Substantia nigra (tissue), 51 donors: ENCODE measurements at places on chromosomes 12 and 14.

GRCh38 chr14:55103005-55103640, 25.9 kb upstream of the LGALS3 start:
- no peak for DNase-seq

DNA sequence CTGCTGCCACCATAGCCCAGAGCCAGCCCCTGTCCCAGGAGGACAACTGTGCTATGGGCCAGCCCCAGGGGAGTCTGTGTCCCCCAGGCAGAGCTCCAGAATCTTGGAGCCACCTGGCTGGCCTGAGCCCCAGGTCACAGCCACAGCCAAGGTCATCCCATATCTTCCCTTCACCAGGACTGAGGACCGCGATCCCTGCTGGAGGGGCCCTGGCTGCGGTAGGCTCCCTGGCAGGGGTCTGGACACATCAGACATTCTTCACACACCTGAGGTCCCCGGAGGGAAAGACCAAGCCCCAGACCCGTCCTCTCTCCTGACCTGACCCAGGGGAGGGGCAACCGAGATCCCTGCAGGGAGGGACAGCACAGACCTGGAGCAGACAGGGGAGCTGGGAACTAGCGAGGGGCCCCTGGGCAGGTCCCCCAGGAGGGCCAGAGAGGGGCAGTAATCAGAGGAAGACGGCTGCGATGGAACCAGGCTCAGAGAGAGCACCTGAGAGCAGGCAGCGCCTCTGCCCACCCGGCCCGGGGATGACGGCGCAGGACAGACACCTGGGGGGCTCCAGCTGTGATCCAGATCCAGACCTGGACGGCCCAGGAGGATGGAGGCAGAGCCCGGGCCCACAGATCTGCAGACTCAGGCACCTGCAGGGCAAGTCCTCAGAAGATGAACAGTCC, 103.2 kb upstream of the EIF5 start:
- no peak for DNase-seq

- no peak for DNase-seq
Observed at GRCh38 chr12:123033392-123034021, 53.0 kb downstream of the ARL6IP4 start.

DNA sequence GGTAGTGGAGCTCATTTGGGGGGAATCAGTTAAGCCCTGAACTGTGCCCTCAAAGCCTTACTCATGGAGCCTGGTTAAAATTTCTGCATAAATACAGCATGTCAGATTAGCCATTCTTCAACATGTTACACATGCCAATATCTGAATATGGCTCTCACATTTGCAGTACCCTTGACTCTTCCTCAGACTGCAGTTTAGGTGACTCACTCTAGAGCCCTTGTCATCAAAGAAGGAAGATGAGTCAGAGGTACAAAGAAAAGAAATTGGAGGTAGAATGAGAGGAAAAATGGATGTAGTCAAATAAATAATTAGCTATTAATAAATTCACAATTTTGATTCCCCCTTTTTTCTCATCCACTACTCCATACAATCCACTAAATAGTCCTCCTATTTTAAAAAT, 23.6 kb upstream of the OR4K2 start:
- DNase-seq: no peak

GRCh38 chr14:83594874-83595273, 1935.1 kb upstream of the FLRT2 start:
- DNase-seq: no peak

- no peak for DNase-seq
Observed at GRCh38 chr12:124411281-124411878, 116.5 kb downstream of the RFLNA start.

DNA sequence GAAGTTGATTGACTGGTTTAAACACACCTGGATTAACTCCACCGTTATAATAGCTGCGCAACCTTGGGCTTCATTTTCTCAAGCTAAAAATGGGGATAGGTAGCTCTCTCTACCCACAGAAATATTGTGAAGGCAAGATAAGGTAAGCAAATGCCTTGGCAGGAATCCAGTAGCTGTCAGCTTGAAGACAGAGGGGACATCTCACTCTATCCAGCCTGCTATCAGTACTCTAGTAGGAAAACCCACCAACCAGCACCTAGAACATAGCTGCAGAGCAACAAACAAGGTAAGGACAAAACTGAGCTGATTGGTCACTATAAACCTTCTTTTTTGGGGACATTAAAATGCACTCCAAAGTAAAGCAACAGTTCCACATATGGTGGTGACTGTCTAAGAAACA, 7.7 kb downstream of the CSRP2 start:
- no peak for DNase-seq

- peak; percentile 17 for DNase-seq
Observed at GRCh38 chr14:102831163-102831804, 54.0 kb downstream of the TRAF3 start.

- DNase-seq: no peak
Observed at GRCh38 chr12:117580718-117581062, 219.3 kb upstream of the NOS1 start.

DNA sequence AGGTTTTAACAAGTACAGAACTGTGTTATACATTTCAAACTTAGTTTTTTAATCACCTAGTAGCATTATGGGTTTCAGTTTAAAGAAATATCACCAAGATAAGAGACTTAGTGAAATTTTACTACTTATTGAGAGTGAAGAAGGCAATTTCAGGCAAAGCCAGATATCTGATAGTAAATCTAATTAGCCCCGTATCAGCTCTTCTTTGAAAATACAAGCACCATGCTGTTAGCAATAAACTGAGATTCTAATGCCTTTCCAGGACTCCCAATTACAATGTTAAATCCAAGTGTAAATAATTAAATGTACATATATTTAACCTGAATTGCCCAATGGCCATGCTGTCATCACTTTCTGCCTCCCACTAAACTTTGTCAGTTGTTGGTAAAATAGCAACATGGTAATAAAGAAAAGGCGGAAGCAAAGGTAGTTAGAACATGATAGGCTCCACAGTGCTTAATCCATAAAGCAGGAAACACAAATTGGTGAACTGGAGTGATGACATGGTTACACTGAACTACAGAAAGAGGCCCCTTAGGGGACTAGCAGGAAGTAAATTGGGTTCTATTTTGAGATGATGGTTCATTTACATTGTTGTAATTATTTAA, 646.1 kb downstream of the C12orf50 start:
- no peak for DNase-seq

DNA sequence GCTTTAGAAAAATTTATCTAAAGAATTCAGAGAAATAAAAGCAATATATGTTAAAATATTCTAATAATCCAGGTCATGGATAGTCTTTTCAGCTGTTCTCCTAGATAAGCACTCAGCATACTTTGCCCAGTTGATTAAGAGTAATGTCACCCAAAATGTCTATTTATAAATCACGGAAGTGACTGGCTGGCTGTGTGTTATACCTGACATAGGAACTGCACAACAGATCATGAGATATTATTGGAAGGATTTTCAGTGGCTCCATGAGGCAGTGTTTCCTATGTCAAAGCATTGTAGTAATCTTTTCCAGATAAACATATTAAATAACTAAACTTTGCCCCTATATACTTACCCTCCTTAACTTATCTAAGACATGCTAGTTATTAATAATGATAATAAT, 128.8 kb downstream of the ITPR2 start:
- DNase-seq: no peak

GRCh38 chr14:85572845-85573244, 42.9 kb downstream of the FLRT2 start:
- DNase-seq: no peak

GRCh38 chr12:79891506-79892162, 43.3 kb downstream of the PPP1R12A start:
- DNase-seq: no peak

GRCh38 chr12:34097213-34097612, 74.9 kb downstream of the ALG10 start:
- DNase-seq: no peak

DNA sequence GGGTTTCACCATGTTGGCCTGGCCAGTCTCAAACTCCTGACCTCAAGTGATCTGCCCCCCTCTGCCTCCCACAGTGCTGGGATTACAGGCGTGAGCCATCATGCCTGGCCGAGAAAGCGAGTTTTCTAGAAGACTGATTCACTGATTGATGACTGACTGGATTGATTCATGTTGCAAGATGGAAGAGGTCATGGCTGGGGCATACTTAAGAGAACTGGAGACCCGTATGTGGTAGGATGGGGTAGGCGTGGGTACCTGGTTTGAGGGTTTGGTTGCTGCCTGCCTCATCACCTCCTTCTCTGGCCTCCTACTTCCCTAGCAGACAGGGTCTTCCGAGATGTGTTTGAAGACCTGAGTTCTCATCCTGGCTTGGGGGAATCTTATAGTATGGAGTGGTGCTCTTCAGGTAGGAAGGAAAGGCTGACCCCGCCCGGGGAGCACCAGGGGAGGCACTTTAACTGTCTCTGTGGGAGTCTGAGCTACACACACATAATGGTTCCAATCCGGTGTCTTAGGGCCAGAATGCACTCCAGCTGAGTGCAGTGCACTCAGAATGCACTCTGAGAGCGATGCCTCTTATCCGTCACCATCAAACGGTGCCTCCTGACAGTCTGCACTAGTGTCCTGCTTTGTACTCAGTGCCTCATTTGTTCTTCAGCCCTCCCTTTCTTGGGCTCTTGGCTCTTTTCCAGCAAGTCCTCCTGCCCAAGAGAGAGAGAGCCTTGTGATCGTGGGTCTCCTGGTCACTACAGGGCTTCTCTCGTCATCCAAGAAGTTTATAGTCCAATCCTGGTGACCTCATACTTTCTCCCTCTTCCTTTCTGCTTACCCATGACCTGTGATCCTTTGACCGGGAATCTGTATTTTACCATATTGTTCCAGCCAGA, 19.7 kb downstream of the PLEKHG3 start:
- DNase-seq: no peak

GRCh38 chr14:99703381-99703780, 19.3 kb downstream of the CYP46A1 start:
- DNase-seq: no peak

GRCh38 chr12:6567112-6567670, 900 bp downstream of the NOP2 start:
- DNase-seq: no peak

DNA sequence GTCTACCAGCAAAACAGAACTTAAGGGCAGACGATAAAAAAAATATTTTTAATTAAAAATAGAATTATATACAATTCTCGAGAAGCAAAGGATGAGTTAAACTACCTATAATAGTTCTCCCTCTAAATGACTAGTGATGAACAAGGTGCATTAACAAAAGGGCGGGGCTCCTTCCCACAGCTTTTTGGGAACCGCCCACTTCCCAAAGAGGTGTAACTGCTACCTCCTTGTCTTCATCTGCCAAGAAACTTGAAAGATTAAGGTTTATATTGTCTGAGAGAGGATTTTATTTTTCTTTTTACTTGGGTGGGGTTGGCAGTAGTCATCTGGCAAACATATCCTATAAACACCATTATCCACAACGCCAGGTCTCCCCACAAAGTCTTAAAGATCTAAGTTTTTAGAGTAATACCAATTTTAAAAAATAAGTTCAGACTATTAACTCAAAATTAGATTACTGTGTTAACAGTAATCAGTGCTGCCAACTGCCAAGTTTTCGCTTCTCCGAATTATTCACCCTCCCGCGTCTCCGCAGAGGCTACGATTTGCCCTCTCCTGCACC, 938 bp downstream of the RALGAPA1 start:
- no peak for DNase-seq

DNA sequence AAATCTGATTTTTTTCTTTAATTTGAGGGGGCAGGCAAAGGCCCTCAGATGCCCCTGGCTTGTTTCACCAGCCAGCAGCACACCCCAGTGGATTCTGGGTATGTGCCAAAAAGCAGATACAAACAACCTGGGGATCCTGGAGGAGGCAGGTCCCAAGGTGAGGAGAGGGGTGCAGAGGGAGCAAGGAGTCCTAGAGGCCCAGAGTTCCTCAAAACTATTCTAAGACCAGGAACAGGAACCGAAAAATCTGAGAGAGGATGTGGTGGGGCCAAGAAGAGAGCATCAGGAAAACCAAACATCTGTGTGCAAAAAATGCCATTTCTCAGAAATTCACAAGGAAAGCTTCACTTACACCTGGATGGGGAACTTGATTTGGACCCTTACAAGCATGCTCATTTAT, 8.2 kb downstream of the KCNA5 start:
- DNase-seq: no peak

DNA sequence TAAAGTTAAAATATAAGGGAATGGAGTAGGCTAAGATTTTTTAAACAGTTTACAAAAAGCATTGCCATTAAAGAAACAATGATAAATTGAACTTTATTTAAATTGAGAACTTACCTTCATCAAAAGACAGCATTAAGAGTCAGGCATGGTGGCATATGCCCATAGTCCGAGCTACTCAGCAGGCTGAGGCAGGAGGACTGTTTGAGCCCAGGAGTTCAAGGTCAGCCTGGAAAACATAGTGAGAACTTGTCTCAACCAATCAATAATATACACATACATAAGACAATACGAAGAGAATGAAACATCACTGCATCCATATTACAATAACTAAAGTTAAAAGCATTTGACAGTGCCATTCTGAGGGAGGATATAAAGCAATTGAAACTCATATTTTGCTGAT, 97.6 kb downstream of the FOXA1 start:
- DNase-seq: no peak

GRCh38 chr12:122870163-122870842, 25.6 kb downstream of the VPS37B start:
- no peak for DNase-seq

- DNase-seq: no peak
Observed at GRCh38 chr12:23763724-23764123, 185.7 kb downstream of the SOX5 start.

- DNase-seq: no peak
Observed at GRCh38 chr12:100268835-100269564, 2.0 kb downstream of the SCYL2 start.

- no peak for DNase-seq
Observed at GRCh38 chr14:83960832-83961512, 1569.0 kb upstream of the FLRT2 start.

GRCh38 chr12:105933671-105934665, 204.8 kb downstream of the NUAK1 start:
- no peak for DNase-seq

DNA sequence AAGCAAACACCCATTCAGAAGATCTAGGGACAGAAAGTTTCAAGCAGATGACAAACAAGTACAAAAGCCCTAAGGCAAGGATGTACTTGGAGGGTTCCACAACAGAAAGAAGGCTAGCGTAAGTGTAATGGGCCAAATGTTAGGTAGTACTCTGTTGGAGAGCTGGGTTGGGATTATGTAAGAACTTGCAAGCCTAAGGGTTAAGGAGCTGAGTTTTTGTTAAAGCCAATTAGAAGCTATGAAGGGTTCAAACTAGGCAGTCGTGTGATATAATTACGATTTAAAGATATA, 41.4 kb downstream of the HECTD1 start:
- DNase-seq: no peak

DNA sequence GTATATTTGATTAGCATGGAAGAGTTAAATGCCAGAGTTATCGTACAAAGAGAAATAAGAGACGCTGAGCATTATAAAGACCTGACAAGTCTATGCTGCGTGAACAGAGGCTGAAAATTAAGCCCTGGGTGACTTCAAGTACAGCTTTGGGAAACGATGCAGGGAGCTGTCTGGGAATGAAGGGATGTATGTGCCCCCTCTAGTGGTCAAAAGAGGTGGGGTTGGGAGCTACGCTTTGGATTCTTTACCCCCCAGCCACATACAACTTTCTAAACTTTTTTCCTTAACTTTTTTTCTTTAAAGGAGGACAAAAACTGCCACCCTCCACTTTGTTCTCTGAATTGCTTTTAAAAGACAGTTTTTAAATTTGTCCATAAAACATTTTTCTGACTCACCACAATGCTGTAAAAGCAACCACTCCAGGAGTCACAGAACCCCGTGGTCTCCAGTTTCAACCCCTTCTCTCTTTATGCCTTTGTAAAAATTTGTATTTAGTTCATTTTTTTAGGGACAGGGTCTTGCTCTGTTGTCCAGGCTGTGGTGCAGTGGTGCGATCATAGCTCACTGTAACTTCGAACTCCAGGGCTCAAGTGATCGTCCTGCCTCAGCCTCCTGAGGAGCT, 59.4 kb downstream of the ZNF664 start:
- DNase-seq: no peak

- DNase-seq: no peak
Observed at GRCh38 chr12:122366685-122367475, 55.6 kb downstream of the CLIP1 start.
